GM13976 (cell line): ENCODE measurements at places on chromosomes 13 and 19.
A peak's percentile ranks its signal among the peaks of the same experiment; 100 is the strongest.

GRCh38 chr13:84455143-84455905, 573.0 kb upstream of the SLITRK1 start:
- no peak for DNase-seq

DNA sequence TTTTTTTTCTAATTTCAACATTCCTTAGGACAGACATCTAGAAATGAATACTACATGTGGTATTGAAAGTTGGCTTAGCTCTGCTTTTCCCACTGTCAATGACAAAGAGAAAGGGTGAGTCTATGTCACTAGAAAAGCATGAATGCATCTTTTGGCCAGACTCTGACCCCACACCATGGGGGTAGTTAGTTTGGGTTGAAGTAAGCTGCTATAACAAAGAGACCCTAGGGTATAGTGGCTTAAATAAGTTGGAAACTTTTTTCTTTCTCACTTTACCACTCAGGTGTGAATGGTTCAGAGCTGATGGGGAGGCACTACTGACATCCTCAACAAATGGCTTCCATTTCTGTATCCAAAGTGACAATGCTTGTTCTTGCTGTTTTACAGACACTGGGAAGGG, 161.5 kb downstream of the DLEU7 start:
- DNase-seq, result no peak

DNA sequence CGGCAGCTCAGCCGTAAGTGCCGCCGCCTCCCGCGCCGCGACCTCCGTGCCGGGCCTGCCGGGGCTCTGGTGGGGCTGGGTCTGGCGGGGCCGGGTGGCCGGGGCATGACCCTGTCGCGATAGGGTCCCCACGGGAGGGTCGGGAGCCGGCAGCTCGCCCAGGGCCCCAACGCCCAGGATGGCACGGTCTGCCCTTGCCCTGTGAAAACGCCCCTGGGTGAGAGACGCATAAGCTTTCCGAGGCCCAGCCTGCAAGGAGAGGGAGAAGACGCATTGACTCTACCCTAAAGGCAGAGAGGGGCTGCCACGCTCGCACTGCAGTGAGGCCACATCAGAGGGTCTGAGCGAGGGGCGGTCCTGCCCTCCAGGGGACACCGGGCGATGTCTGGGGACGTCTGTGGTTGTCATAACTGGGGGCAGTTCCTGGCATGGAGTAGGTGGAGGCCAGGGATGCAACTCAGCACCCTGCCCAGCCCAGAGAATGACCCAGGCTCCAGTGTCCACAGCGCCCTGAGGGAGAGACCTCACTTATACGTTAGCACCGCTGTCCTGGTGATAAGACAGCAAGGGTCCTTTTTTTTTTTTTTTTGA, 539 bp downstream of the ZNF554 start:
- DNase-seq, result peak; percentile 52

- DNase-seq, result no peak
Measured at GRCh38 chr19:16579381-16579780, 7.2 kb upstream of the SLC35E1 start.

- peak; percentile 75 for DNase-seq
Measured at GRCh38 chr19:13212759-13213330, 62.6 kb downstream of the IER2 start.

DNA sequence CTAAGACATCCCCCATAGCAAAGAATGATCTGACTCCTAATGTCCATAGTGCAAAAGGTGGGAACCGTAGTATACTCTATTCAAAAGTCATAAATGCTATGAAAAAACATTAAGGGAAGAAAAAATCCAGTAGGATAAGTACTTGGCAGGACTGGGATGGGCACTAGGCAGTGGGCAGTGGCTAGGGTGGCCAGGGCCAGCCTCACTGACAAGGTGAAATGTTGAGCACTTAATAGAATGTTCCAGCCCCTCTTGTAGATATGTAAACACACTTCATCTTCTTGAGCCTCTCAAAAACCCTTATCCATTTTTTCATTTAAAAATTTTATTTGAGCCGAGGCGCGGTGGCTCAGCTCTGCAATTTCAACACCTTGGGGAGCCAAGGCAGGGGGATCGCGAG, 1.5 kb upstream of the CLEC4G start:
- no peak for DNase-seq

DNA sequence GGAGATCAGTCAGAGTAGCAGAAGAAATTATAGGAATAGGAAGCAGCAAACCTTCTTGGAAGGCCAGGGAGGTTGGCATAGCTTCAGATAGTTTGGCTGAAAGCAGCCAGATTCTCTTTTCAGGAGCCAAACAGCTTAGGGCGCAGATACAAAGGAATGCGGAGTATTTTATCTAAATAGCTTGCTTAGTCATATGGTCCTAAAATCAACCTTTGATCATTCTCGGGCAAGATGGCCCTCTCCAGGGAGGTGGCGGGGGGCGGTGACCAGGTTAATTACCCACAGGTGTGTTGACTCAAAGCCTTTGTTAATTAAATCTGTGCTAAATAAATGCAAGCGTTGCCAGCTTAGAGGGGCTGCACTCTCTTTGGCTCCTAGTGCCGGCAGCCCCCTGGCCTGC, 12.5 kb upstream of the NCR1 start:
- no peak for DNase-seq

GRCh38 chr13:92029641-92030040, 631.2 kb downstream of the GPC5 start:
- no peak for DNase-seq

GRCh38 chr19:39969266-39969665, 1.7 kb upstream of the PSMC4 start:
- DNase-seq, result no peak

DNA sequence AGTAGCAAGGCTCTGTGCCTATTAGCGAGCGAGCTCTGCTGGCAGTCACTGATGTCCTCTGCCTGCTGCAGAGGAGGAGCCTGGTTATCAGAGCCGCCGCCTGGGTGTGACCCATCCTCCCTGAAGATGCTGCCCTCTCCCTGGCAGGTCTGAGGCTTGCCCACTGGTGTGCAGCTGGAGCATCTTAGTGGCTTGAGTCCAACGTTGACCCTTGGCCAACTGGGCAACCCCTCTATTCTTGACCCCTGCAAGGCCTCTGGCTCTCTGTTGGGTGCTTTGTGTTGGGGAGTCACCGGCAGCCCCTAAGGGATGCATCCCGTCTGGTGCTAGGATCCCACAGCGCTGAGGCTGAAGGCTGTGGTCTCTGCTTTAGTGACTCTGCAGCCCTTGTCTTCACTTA, 277.9 kb upstream of the SOX1 start:
- no peak for DNase-seq
